ENCODE measurements at places on chromosomes 1 and 21.

GRCh38 chr1:2003541-2004131 is at the start of gene CFAP74:
TSS of gene CFAP74 (minus strand) at chr1:2003786. CDS start at chr1:1990956, 12,830 bp downstream.
- no peak for DNase-seq

- DNase-seq, result peak; percentile 35
These were observed 7.1 kb downstream of the C1orf226 start for GRCh38 chr1:162388615-162389014.

DNA sequence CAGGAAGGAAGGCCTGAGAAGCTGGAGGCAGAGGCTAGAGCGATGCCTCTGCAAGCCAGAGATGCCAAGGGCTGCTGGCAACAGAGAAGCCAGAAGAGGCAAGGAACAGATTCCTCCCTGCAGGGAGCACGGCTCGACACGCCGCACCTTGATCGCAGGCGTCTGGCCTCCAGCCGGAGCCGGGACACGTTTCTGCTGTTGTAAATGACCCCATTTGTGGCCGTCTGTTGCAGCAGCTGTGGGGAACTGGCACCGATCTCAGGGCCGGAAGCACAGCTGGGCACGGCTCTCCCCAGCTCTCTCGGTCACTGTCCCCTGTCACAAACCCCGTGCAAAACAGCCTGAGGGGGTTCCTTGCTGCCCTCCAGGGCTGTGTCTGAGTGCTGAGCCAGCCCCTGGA is 59.6 kb downstream of the SIK1 start:
- DNase-seq, result no peak

- DNase-seq, result no peak
These were observed 75.2 kb downstream of the NGF start for GRCh38 chr1:115262886-115263285.

DNA sequence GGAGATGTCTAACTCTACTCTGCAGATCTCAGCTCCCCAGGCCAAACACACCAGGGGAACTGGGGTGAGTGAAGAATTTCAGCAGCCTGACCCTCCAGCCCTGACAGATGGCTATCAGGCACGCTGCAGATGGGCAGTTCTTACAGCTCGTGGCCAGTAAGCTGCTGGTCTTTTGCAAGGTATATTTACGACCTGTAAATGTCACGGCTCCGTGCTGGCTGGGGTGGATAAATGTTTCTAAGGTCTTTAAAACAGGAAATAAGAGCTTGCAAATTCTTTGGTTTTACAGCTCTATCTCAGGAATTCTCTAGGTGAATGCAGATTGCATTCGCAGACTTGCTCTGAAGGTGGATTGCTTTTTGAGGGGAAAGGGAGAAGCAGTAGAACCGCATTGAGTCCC is 10.1 kb downstream of the DOP1B start:
- no peak for DNase-seq

DNA sequence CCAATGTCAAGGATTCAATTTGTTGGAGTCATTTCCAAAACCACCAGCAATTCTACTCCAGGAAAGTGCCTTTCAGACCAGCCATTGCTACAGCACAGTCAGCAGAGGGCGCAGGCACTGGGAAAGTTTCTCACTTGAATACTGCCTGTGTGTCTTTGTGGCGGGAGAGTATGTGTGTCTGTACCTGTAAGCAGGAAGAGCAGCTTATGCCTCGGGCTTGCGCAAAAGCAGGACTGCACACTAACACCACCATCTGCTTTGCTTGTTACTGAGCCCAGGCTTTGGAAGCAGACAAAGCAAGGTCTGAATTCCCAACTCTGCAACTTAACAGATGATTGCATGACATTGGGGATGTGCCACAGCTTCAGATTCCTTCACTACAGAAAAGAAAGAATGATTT is 7.0 kb upstream of the CTSE start:
- peak; percentile 82 for DNase-seq

- DNase-seq, result no peak
These were observed 13.1 kb upstream of the SLC30A1 start for GRCh38 chr1:211591980-211592493.
